ENCODE measurements at places on chromosomes 6 and 20.

- DNase-seq = no peak
Measured at GRCh38 chr6:63615590-63615989, 20.0 kb upstream of the PHF3 start.

- DNase-seq = no peak
Measured at GRCh38 chr6:137676888-137677287, 182.7 kb upstream of the OLIG3 start.

DNA sequence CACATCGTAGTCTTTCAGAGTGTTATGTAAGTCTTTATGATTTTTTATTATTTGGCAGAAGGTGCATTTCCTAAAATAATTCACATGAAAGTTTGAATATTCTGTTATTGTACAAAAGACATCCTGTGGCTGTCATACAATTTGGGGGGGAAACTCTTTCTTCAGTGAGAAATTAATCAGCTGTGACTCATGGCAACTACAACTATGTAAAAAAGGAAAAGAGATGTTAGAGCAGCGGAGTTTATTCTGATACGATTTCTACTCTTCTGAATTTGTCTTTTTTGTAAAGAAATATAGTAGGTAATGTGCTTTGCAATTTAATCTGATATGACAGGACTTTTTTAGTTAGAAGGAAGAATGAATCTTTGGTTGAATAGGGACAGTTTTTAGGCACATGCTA is 14.2 kb downstream of the COL19A1 start:
- no peak for DNase-seq

GRCh38 chr20:8065691-8066090 is 46.1 kb upstream of the TMX4 start:
- DNase-seq = no peak

DNA sequence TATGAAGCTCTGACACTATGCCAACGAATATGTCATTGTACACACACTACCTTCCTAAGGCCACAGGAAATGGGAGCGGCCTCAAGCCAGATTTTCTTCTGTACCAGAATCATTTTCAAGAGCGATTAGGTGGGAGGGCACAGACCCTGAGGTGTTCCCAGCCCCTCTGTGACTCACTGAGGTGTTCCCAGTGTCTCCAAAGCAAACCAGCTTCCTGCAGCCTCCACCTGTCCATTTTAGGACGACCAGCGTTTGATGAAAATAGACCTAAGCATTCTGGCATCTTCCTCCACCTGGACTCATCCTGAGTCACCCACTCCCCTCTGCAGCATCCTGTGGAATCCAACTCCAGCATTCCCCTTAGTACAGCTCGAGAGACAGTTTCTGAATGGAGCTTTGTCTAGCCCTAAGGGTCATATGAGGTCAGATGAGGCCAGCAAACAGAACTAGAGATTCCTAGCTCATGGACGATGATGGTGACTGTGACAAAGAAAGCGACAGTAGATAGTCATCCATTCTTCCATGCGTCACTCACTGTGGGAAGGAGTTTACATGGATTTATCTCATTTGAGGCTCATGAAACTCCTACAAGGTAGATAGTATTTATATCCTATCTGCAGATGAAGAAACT is 203.4 kb downstream of the PTPRT start:
- no peak for DNase-seq

Data from stimulated activated CD4-positive, alpha-beta T cell treated with anti-CD3 and anti-CD28 coated beads, Interleukin-15, amount 100 ng/mL, for 48 hours (primary cell).